HS-27A (cell line): ENCODE measurements at places on chromosomes 2 and 18.

GRCh38 chr18:75211002-75211621 lies 515 bp downstream of the TSHZ1 start:
- DNase-seq = no peak

- no peak for DNase-seq
These were observed at the start of gene MSTN for GRCh38 chr2:190062601-190063000. MSTN (minus strand) TSS chr2:190062729; CDS start chr2:190062596, 133 bp downstream.

DNA sequence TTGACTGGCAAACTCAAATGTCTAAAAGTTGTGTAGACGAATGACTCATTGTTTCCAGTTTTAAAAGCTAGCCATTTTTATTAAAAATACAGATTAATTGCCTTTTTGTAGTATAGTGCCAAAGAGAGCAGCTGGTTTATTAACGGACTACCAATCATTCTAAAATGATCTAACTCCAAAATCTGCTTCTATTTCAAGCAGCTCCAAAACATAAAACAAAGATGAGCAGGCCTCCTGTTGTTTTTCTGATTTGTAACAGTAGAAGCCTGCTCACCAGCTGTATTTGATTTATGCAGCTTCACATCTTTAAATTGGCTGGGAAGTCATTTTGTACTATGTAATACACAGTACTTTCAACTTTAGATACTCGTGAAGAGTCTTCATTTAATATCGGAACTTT lies 171.8 kb downstream of the UBR3 start:
- DNase-seq = no peak

- DNase-seq = no peak
These were observed 41.1 kb downstream of the STAT1 start for GRCh38 chr2:190972846-190973245.

DNA sequence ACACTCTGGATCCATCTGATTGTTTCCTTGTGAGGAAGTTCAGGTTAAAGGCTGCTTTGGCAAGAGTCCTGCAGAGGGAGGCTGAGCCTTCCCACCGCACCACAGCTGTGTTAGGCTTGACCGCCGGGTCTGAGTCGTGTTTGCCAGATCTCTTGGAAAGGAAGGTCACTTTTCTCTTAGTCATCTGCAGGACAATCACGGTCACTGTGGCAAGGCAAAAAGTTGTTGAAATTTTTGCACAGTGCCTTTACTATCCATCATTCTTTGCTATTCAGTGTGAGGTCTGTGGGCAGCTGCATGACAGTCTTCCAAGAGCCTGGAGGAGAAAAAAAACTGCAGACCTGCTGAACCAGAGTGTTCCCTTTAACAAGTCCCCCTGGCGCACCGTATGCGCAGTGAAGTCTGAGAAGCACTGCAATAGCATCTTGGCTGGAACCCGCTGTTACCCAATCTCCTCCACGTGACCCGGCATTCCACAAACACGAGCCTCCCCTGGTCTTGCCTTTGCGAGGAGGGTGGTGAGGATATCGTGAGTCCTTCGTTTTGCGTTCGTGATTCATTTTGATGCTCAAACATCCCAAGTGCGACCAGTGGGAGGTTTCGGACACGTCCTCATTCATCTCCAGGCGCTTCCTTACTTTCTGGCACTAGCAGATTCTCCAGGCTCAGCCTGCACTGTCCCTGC lies 23.0 kb downstream of the BIN1 start:
- DNase-seq = peak; percentile 81

DNA sequence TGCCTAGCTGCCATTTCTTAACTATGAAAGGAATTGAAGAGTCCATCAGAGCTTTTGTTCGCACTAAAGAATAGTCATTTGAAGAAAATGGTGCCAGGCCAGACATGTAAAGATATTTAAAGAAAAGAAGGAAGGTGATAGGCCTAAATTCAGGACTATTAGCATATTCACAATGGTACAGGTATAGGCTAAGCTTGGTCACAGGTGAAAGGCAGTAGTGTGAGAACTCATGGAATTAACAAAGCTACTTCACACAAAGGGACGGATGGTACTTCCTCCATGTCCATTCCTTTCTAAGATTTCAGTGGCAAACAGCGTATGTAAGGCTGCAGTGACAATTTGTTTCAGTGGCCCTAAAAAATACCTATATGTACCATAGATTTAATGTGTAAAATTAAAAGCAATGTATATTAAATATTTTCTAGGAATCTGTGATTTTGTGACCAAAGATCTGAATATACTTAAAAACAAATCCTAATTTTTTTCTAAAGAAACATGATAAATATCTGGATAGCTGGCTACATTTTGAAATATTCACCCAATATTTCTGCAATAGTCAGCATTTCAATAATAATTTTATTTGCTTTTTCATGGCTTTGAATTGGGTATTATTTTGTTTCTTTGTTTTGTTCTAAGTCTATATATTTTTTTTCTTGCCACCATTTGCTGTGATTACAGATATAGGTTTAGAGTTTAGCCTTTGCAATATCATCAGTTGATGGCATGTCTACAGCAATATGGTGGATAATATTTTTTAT lies 116.1 kb downstream of the CAMKMT start:
- DNase-seq = no peak

DNA sequence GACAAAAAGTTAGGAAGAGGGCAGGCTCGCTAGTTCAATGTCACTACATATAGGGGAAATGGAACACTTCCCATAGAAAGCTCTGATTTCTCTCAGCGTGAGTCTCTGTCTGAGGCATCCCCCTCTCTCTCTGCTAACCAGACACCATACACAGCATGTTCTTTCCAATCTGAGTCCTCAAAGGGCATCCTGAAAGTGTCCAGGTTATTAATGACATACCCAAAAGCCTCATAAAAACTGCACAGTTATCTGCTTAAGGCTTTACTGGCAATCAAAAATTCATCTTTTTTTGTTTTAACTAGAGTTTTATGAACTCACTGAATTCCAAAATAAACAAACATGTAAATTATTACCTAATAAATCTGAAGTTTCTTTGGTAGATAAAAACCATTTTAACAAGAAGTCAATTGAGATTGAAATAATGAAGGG lies 137.4 kb downstream of the AFF3 start:
- DNase-seq = no peak

DNA sequence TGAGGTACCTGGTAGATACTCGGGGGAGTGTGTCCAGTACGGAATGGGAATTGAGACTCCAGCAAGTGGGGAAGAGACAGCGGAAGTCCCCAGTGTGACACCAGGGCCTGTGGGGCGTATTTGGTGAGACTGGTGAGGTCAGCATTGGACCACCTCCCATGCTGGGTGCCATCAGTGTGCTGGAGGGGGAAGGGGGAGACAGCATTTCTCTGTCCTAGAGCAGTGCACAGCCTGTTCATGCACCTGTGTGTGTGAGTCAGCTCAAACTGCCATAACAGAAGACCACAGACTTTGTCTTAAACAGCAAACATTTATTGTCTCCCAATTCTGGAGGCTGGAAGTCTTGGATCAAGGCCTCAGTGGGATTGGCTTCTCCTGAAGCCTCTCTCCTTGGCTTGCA lies 301.8 kb downstream of the GBX2 start:
- no peak for DNase-seq

DNA sequence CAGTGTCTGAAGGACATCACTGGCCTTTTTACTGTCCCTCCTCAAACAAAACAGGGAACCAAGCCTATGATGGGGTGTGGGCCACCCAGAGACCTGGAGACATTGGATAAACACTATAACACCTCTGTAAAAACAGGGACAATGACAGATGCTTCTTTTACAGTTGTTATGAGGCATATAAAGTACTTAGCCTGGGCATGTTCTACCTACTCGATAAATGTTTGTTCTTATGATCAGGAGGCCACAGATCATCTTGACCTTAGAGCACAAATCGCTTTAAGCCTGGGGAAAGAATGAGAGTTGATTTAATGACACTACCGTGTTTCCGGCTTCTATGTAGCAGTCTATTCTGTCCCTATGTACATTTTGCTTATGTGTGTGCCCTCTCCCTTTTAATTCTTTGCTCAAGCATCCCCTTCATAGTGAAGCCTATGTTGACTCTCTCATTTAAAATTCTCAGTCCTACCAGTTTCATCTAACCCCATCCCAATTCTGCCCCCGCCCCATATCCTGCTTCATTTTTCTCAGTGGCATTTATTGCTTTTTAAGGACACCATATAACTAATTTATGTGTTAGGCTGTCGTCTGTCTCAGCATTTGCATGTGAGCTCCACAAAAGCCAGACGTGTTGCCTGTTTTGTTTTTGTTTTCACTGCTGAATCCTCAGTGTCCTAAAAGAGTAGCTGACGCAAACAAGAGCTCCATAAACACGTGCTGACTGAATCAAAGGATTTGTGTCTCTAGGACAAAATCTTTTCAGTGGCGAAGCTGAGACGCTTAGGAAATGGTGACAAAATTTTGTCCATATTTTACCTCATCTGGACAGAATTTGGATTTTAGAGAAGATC lies 182.3 kb upstream of the ST6GAL2 start:
- no peak for DNase-seq
